ENCODE measurements at places on chromosomes 12 and 14. TPM values are rescaled to one million over a fixed set of nuclear protein-coding genes. Genes with fewer than 3 reads are reported as not detected.

- peak; percentile 31 for DNase-seq
- no peaks in the 10 kb centered on the region for H3K36me3 ChIP-seq
- no peaks in the 10 kb centered on the region for H3K4me1 ChIP-seq
- no peaks in the 10 kb centered on the region for H3K27me3 ChIP-seq
- H3K27ac ChIP-seq = no peak overlapping the region
Observed at GRCh38 chr14:80987235-80988032, 32.0 kb downstream of the TSHR start.

DNA sequence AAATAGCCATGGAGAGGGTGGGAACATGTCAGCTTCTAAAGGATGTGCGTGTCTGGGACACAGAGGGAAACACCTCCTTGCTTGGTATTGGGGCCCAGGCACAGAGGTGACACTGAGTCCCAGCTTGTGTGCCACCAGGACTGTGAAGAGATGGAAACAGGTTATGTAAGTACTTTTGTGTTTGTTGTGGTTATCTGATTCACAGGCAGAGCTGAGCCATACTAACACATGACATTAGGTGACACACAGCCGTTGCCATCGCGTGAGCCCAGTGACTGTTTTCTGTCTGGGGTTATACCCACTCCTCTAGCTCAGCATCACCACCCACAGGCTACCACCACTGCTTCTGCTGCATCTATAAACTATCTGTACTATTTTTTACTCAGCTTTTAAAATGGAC lies 12.1 kb upstream of the FLVCR2 start:
- H3K27ac ChIP-seq = peak overlapping the region; percentile 7
- H3K27me3 ChIP-seq = no peaks in the 10 kb centered on the region
- H3K4me3 ChIP-seq = no peak overlapping the region
- H3K4me1 ChIP-seq = no peaks in the 10 kb centered on the region

DNA sequence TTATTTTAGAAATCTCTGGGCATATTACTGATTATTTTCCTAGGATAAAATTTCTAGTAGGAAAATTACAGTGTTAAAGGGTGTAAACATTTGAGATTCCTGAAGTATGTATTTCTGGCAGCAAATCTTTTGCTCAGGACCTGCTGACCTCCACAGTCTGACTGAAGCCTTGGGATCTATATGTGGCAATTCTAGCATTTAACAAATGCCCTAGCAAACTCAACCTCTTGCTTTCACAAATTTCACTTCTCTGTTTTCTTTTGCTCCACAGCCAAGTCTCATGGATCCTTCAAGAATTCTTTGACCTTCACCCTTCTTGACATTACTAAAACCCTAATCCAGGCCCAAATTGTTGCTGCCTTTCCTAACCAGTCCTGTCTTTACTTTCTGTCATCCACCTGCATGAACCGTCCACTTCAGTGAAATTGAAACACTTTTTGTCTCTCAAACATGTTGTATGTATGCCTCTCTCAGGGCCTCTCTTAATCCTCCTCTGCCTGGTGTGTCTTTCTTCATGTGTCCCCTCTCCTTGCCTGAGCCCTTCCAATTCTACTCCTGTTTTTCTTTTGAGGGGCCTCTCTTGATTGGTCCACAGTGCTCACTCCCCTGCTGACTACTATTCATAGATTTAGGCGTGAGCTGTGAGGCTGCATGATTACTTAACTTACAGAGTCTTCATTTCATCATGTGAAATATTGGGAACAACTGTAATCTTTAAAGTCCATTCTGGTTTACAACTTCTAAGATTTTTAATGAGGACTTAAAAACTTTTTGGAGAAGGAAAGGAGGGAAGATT lies 5.1 kb upstream of the DYRK4 start:
- no peaks in the 10 kb centered on the region for H3K4me1 ChIP-seq
- H3K27me3 ChIP-seq = no peaks in the 10 kb centered on the region
- H3K27ac ChIP-seq = no peak overlapping the region

- H3K4me1 ChIP-seq = no peaks in the 10 kb centered on the region
- H3K27ac ChIP-seq = no peak overlapping the region
- no peaks in the 10 kb centered on the region for H3K27me3 ChIP-seq
- H3K4me3 ChIP-seq = no peak overlapping the region
Observed at GRCh38 chr14:39755269-39755878, 323.1 kb upstream of the FBXO33 start.

DNA sequence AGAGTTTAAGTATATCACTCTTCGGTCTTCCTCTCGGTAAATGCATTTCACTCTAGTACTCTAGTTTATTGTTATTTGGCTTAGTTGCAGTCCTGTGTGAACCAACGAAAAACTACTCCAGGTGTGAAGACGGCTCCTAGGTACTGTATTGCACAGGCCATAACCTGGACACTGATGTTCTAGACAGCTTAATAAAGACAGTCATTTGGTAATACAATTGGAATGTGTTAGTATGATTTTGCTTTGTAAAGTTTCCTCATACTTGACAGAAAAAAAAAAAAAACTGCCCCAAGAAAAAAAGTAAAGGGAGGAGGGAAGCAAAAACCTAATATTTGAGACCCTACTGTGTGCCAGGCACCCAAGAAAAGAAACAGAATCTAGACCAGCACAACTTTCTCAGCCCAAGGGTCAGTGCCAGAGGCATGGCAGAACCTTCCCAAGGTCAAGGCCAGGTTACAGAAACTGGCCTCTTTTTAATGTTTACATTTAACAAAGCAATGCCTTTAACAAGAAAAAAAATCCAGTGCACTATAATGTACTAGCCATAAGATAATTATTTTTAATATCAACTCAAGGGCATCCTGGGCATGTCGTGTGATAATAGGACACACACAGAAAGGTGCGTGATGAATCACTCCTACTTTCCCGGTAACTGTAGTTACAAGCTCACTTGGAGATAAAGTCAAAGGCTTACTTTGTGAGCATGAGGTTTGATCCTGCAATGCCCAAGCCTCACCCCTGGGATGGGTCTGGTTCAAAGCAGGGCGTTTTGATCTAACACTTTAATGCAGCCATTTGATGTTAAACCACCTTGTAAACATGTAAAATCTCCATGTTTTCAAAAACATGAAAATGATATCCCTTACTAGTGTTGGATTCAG lies 110.6 kb downstream of the BMP4 start:
- no peaks in the 10 kb centered on the region for H3K36me3 ChIP-seq
- DNase-seq = no peak
- no peaks in the 10 kb centered on the region for H3K4me1 ChIP-seq
- H3K27me3 ChIP-seq = no peaks in the 10 kb centered on the region

DNA sequence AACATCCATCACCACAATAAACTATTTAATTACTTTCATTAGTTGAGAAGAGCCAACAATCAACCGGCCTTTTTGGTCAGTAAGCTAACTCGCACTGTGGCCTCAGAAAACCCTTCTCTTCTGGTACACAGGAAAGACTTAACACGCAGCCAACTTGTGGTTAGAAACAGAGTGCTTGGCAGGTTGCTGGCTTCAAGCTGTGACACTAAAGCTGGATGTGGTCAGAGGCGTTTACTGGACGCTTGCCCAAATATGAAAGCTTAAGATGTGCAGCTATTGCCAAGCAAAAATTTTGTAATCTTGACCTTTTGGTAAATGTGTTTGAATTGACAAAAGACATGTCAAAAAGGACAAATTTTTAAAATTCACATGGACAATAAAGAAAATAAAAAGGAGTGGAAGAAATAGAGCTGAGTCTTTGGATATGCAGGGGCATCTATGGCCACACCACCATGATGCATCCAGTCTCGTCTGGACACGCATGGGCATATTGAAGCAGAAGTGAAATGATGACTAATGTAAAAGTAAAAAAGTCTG lies 2.6 kb upstream of the KLRK1 start:
- H3K36me3 ChIP-seq = no peaks in the 10 kb centered on the region
- DNase-seq = peak; percentile 78
- no peak overlapping the region for H3K4me3 ChIP-seq

- H3K36me3 ChIP-seq = no peaks in the 10 kb centered on the region
- H3K4me1 ChIP-seq = no peaks in the 10 kb centered on the region
- no peak overlapping the region for H3K27ac ChIP-seq
- DNase-seq = no peak
- H3K27me3 ChIP-seq = no peaks in the 10 kb centered on the region
Observed at GRCh38 chr12:121866331-121866730, 7.7 kb upstream of the HPD start.

- H3K4me1 ChIP-seq = no peaks in the 10 kb centered on the region
- no peaks in the 10 kb centered on the region for H3K36me3 ChIP-seq
- no peak overlapping the region for H3K27ac ChIP-seq
- no peaks in the 10 kb centered on the region for H3K27me3 ChIP-seq
- H3K4me3 ChIP-seq = no peak overlapping the region
- no peak for DNase-seq
Observed at GRCh38 chr14:33780035-33780434, 170.8 kb downstream of the EGLN3 start.

GRCh38 chr12:88921434-88921833 lies 341.2 kb upstream of the KITLG start:
- H3K4me3 ChIP-seq = no peak overlapping the region
- no peak overlapping the region for H3K27ac ChIP-seq
- no peaks in the 10 kb centered on the region for H3K4me1 ChIP-seq
- H3K36me3 ChIP-seq = no peaks in the 10 kb centered on the region
- no peaks in the 10 kb centered on the region for H3K27me3 ChIP-seq

GRCh38 chr12:9588749-9589148 lies 19.0 kb downstream of the KLRB1 start:
- DNase-seq = no peak
- H3K4me1 ChIP-seq = no peaks in the 10 kb centered on the region
- H3K4me3 ChIP-seq = no peak overlapping the region
- H3K36me3 ChIP-seq = no peaks in the 10 kb centered on the region

DNA sequence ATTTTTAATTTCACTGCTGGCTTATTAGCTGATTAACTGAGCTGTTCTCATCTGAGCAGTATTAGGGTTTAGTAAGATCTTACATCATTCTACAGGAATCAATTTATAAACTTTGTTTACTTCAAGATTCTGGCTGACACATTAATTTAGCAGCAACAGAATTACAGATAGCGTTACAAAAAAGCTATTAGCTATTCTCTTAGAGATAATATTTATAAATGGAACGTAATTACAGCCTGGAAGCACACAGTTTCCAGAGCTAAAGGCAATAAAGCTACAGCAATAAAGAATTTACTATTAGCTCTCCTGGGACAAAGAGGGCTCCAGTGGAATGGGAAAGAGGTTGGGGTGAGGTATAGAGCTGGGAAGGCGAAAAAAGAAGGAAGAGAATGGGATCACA lies 34.7 kb downstream of the PDE6H start:
- H3K4me3 ChIP-seq = no peak overlapping the region
- no peaks in the 10 kb centered on the region for H3K27me3 ChIP-seq
- H3K36me3 ChIP-seq = no peaks in the 10 kb centered on the region
- H3K4me1 ChIP-seq = no peaks in the 10 kb centered on the region

- no peaks in the 10 kb centered on the region for H3K4me1 ChIP-seq
- DNase-seq = no peak
- no peaks in the 10 kb centered on the region for H3K36me3 ChIP-seq
- H3K27ac ChIP-seq = no peak overlapping the region
- no peak overlapping the region for H3K4me3 ChIP-seq
Observed at GRCh38 chr14:48023881-48024280, 348.5 kb upstream of the MDGA2 start.

DNA sequence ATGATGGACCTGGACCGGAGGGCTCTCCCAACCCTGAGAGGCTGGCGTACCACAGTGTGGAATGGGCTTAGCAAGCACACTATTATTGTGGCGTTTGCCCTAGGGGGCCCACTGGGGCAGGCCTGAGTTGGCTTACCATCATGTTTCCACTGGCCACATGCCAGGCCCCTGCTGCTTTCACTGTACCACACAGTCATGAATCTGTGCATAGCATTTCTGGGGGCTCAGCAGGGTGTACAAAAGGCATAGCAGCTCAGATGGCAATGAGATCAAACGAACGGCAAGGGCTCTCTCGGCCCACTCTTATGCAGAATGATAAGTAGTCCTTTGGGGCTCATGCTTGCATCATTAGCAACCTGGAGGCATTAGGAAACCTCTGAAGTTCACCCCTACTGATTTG lies 137.0 kb upstream of the HIF1A start:
- H3K4me3 ChIP-seq = no peak overlapping the region
- DNase-seq = no peak
- no peaks in the 10 kb centered on the region for H3K27me3 ChIP-seq
- peaks cover 4% of the 10 kb centered on the region for H3K4me1 ChIP-seq

The HOXC10 gene
- 10.9 TPM for total RNA-seq

The FOXN3 gene
- 70.7 TPM for total RNA-seq

The IAPP gene
- total RNA-seq = not detected

The RD3L gene
- not detected for total RNA-seq

The RTL1 gene
- total RNA-seq = not detected

The TRIM9 gene
- total RNA-seq = 4.6 TPM

The APOF gene
- not detected for total RNA-seq

The NGDN gene
- 42.3 TPM for total RNA-seq

The PAPLN gene
- 29.9 TPM for total RNA-seq

The TMED8 gene
- 9.4 TPM for total RNA-seq

All from breast epithelium (tissue), 4 donors.